ENCODE measurements at places on chromosomes 4 and X. TPM values are rescaled to one million over a fixed set of nuclear protein-coding genes. Genes with fewer than 3 reads are reported as not detected.

Gene STPG2
- not detected for polyA plus RNA-seq

Gene GLRB
- 4.8 TPM for polyA plus RNA-seq

DNA sequence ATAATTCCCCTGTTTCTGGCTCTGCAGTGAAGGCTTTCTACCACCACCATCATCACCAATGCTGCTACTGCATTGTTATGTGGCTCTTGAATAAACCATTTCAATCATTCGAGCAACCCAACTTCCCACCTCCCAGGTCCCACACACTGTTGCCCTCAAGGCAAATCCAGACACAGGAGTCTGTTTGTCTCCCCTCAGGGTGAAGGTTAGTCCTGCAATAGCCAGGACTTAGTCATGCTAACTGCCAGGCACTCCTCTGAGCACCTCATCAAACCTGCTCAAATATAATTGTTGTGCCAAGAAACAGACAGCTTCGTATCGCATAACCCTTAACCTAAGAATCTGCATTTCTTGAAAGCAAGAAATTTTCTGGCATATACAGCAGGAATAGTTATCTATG, 213.2 kb downstream of the KDR start:
- no peak for DNase-seq

- no peak for DNase-seq
These were observed 133.0 kb upstream of the LEF1 start for GRCh38 chr4:108301545-108302251.

GRCh38 chr4:46441136-46441859, 51.4 kb upstream of the GABRA2 start:
- DNase-seq, result no peak

- DNase-seq, result no peak
These were observed 42.2 kb downstream of the TBCK start for GRCh38 chr4:106273831-106274230.

Gene OCRL
- 22.0 TPM for polyA plus RNA-seq

- no peak for DNase-seq
These were observed 225.4 kb downstream of the ARHGAP24 start for GRCh38 chr4:85700362-85700761.

GRCh38 chr4:127196655-127197352, 436.0 kb upstream of the INTU start:
- DNase-seq, result no peak

DNA sequence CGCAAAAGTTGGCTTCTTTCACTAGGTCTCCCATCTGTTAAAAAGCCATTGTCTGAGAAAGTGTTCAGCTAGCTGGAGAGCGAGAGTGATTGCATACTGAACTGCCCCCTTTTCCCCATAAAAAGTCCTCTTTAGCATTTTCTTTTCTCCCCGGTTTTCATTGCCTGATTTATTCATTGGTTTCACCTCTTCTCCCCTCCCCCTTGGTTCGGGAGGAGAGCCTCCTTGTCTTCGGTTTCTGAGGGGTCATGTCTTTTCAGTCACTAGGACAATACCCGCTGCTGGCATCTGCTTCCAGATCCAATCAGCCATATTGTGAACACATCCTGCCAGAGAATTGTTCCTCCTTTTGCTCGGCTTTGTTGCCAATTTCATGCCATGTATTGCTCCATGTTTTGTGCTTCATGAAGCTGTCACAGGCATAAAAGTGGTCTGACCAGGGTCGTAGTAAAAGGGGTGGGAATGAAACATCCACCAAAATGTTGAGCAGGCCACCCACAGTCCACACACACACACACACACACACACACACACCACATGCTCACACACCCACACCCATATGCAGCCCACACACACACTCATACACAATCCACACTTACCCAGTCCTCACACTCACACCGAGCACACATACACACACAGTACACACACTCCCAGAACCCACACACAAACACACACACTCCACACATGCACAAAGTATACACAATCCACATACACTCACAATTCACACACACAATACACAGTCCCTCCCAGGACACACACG, 136.0 kb downstream of the NKX6-1 start:
- no peak for DNase-seq
